ENCODE measurements at places on chromosomes 12 and 14.
A peak's percentile ranks its signal among the peaks of the same experiment; 100 is the strongest.

DNA sequence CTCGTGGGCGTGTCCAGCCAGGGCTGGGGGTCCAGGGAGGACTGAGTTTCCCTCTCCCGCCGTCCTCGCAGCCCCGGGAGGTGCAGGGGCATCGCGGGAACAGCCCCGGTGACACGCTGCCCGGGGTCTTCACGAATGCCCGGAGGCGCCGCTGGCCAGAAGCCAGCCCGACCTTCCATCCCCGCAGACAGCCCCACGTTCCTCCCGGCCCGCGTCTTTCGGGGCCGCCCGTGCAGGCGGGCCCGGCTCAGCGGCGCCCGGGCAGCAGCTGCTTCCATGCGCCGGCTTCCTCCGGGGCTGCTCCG lies 827 bp upstream of the TEDC1 start:
- DNase-seq: no peak

DNA sequence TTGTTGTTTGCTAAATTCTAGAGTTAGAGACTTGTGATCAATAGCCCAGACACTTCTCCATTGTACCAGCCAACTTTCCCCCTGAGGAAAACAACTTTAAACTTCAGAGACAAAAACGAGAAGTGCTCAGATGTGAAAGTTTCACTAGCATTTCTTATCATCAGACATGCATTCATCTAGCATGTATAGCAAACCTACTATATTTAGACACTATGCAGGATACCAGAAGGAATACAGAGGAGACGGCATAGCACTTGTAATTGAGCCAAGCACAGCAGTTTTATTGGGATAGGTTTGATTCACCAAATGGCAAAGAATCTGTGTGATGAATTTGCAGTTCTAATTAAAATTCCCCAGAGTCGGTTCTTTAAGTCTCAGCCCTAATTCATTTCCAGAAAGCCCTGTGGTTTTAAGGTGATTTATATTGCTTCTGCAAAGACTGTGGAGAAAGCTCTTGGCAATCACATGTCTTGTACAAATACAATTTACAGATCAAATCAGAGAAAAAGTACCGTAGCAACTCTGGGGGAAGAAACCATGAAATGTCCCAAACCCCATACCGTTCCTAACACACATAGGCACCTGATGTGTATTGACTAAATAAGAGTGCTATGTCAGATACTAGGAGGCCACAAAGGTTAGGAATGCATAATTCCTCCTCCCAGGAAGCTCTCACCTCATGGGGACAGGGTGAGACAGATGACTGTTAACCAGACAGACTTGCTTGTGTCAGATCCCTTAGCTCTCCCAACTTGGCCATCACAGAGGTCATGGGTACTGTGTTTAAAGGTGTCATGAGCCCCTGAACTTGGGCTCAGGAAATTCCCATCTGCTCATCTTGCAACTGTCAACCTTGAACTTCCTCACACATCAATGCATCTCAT lies 69.6 kb upstream of the KRAS start:
- DNase-seq: no peak

- DNase-seq: no peak
These were observed 243.0 kb upstream of the TMTC1 start for GRCh38 chr12:30026621-30027234.

GRCh38 chr14:73713803-73714655 lies at the start of gene PNMA1:
PNMA1 (minus strand) TSS chr14:73714384; CDS start chr14:73713639, 745 bp downstream.
- DNase-seq: peak; percentile 87

DNA sequence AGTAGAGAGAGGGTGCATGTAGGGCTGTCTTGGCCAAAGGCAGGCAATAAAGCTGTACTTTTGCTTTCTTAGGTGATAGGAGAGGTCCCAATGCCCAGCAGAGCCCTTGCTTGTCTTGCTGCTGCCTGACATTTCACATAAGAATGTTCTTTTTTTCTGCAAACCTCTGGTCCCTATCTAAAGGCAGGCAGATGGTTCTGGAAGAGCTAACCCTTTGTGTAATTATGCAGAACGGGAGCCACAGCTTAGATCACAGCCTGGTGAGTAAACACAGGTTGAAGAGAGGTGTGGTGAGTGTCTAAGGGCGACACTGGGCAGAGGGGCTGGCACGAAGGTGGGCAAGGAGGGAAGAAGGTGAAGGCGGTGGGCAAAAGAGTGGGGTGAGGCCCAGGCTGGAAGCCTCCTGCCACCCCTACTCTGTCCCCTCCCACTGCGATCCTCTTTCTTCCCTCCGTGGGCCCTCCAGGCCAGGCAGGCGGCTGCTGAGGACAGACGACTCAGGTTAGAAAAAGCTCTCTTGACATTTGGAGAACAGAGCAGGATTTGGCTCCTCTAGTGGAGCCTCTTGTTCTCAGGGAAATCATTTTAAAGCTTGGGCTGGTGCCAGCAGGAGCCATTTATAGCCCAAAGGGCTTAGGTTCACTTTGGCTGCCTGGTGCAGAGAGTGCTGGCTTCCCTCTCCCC lies 42.8 kb downstream of the PRMT8 start:
- DNase-seq: no peak

DNA sequence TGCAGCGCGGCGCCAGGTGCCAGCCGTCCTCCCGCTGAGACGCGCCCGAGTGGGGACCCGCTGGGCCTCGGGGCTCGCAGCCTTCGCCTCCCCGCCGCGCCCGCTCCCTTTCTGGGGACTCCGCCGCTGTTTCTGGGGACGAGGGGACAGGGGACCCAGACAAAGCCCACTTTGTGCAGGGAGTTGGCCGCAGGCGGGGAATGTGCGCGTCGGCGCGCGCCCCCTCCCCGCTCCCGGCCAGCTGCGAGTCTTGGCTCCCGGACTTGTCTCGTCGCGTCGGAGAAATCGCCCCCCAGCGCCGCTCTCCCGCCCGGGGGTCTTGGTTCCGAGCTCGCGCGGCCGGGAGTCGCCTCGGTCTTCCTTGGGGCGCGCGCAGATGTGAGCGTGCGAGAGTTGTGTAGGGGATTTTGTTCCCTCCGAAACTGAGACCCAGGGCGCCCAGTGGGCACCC lies 717 bp downstream of the VASH1 start:
- DNase-seq: no peak

- no peak for DNase-seq
These were observed 1043.2 kb upstream of the TMEM132C start for GRCh38 chr12:127223731-127224130.

DNA sequence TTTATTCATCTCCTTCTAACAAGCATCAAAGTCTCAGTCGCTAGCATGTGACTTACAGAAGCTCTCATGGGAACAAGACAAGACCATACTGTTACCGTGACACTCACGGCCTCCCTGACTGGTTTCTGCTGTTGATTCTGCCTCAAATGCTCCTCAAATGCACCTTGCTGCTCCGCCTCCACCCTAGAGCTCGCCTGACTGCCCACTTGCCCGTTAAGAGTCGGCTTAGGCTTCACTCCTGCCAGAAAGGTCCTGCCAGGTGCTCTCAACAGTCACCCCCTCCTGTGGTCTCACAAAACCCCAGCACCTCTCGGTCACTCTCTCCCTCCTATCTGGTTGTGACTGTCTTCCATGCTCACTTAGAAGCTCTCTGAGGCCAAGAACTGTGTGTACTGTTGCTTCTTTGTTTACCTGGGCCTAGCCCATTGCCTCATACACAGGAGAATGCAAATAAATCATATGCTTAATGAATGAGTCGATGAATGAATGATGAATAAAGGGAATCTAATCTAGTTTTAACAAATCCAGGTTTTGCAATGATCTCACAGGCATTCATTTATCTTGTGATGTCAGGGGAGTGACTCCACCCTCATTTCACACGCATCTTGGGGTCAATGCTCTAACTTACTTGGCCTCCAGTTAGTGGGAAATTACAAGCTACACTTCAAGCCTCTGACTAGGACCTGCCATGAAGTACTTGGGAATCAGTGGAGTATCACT lies 41.3 kb downstream of the SSH1 start:
- no peak for DNase-seq

All from CD4-positive, alpha-beta T cell treated with Interleukin-10 for 1 hour (primary cell).